ENCODE measurements at places on chromosomes 6 and 20. TPM values are rescaled to one million over a fixed set of nuclear protein-coding genes. Genes with fewer than 3 reads are reported as not detected.

The SLC22A3 gene
- total RNA-seq: 49.6 TPM

The IYD gene
- not detected for total RNA-seq

The ADAM33 gene
- not detected for total RNA-seq

The MEI4 gene
- total RNA-seq: not detected

The PNLDC1 gene
- not detected for total RNA-seq

The SUMO4 gene
- not detected for total RNA-seq

The SLCO4A1 gene
- 11.9 TPM for total RNA-seq

The FHL5 gene
- not detected for total RNA-seq

The ELMO2 gene
- total RNA-seq: 19.5 TPM

The SRMS gene
- total RNA-seq: not detected

The POM121L2 gene
- not detected for total RNA-seq

The ARMC12 gene
- total RNA-seq: 0.38 TPM

The LHFPL5 gene
- not detected for total RNA-seq

The GRM1 gene
- total RNA-seq: 0.02 TPM

The ADTRP gene
- total RNA-seq: not detected

The SMOC2 gene
- total RNA-seq: not detected

The TRIM15 gene
- total RNA-seq: not detected

The OOEP gene
- total RNA-seq: not detected

The RAB44 gene
- 0.03 TPM for total RNA-seq

The RIPPLY2 gene
- not detected for total RNA-seq

The DEFB132 gene
- total RNA-seq: not detected

The SLC26A8 gene
- total RNA-seq: not detected

The ZBP1 gene
- not detected for total RNA-seq

The KHDC1L gene
- 0.38 TPM for total RNA-seq

The CALHM4 gene
- total RNA-seq: not detected

The BTN2A1 gene
- total RNA-seq: 20.6 TPM

The DSP gene
- 48.6 TPM for total RNA-seq

The C6orf163 gene
- 0.20 TPM for total RNA-seq

The FNDC1 gene
- total RNA-seq: 0.06 TPM

The RARS2 gene
- total RNA-seq: 21.3 TPM

The BCAS1 gene
- 0.37 TPM for total RNA-seq

The ID1 gene
- 425 TPM for total RNA-seq
